ENCODE measurements at places on chromosomes 5 and 9.

GRCh38 chr9:101242651-101243050 lies 142.2 kb downstream of the BAAT start:
- DNase-seq, result no peak

- DNase-seq, result no peak
Measured at GRCh38 chr9:77946969-77947620, 84.5 kb downstream of the GNAQ start.

DNA sequence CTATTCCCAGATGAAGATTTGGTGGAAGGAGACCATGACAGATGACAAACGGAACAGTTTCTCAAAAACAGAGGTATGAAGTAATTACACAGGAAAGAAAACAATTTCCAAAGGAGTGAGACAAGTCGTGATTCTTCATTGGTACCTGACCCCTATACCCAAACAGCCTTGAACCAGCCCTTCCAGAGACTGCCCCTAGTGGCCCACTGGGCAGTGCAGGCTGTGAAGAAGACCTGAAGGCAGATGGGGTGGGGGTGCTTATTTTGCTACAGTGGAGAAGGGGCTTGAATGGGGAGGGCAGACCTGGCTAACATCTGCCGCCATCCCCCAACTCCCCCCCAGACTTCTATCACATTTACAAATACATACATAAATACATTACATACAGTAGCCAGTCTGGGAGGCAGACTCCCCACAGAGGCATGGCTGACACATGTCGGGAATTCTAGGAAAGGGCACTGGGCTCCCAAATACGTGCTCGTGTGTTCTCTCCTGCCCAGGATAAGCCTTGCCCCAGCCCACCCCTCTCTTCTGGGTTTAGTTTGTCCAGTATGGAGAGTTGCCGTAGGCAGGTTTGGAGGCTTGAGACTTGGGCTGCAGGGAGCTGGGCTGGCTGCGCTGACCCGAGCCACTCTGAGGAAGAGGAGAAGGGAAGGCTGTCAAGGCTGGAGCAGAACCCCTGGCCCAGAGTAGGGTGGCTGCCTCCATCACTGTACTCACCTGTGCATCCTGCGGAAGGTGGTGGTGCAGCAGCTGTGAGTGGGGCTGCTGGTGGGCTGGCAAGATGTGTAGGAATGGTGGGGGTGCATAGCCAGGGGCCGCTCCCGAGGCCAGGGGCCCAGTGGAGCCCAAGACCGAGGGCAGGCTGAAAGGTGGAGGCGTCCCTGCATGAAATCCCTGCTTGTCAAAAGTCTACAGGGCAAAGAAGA lies 105.3 kb downstream of the UBE2R2 start:
- no peak for DNase-seq

GRCh38 chr5:52808316-52808901 lies 20.7 kb downstream of the ITGA1 start:
- no peak for DNase-seq

- no peak for DNase-seq
Measured at GRCh38 chr5:150202501-150202900, 12.6 kb downstream of the SLC6A7 start.

DNA sequence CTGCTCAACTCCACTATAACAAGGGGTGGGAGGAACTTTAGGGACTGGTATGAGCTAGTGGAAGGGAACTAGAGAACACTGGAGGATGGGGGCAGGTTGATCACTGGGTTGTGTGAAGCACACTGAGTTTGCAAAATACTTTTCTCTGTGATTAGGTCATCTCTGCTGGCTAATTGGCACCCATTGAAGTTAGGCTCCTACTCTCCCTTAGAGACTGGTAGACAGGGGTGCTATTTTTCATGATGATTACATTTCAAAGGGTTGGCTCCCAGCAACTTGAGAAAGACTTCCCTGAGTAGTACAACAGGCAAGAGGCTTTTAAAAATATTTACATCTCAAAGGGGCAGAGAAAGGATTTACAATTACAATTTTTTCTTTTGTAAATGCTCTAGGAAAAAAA lies 50.4 kb upstream of the MTAP start:
- DNase-seq, result no peak

- DNase-seq, result no peak
Measured at GRCh38 chr5:122218778-122219177, 89.4 kb downstream of the ZNF474 start.

DNA sequence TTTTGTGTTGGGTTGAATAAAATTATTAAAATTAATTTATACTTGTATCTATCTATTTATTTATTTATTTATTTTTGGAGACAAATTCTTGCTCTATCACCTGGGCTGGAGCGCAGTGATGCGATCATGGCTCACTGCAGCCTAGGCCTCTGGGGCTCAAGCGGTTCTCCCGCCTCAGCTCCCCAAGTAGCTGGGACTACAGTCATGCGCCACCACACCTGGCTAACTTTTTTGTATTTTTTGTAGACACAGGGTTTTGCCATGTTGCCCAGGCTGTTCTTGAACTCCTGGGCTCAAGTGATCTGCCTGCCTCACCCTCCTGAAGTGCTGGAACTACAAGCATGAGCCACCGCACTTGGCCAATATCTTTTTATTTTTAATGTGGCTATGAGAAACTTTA lies 134.7 kb upstream of the SPDL1 start:
- DNase-seq, result no peak

GRCh38 chr9:72363236-72363635 lies 1.8 kb downstream of the ZFAND5 start:
- no peak for DNase-seq

DNA sequence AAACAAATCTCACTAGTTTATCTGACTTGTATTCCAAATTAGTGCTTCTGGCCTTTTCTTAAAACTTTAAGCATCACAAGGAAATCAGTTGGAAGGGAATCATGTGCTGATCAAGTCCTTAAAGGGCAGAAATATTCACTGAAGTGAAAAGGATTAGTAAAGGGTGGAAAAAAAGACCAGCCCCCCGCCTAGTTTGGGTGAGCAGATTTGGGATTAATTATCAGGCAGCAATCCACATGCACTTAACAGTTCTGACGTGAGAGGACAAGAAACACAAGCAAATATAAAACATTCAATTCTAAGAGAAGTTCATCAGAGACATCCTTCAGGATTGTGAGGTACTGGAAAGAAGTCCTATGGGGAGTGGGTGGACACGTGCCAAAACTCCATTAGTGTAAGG lies at the start of gene TYRP1:
Gene TYRP1, plus strand, starts transcription at position 245 of the 400 bp plus-strand sequence. CDS start 612 bp downstream, outside the sequence.
- DNase-seq, result no peak

GRCh38 chr9:122190597-122191381 lies 31.1 kb downstream of the MORN5 start:
- no peak for DNase-seq

Data from hematopoietic multipotent progenitor cell (in vitro differentiated cells).